Stimulated activated CD4-positive, alpha-beta T cell treated with anti-CD3 and anti-CD28 coated beads, Interleukin-1b, Interleukin-23, amount 100 ng/mL, for 24 hours (primary cell): ENCODE measurements at places on chromosomes 5 and 9.

DNA sequence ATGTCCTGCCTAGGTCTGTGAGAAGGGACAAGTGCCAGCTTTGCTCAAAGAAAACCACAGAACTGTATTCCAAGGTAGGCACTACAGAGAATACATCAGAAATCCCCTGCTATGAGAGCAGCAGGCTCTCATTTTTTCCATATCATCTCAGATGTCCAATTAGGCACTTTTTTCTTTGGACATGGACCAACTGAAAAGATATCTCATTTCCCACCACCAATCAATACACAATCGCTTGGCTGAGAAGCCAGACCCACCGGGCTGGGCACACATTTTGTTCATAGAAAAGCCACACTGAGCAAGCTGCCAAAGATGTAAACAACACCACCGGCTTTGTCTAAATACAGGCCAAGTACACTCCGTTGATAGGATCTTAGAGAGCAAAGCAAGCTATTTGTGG lies 25.9 kb downstream of the STOM start:
- no peak for DNase-seq

DNA sequence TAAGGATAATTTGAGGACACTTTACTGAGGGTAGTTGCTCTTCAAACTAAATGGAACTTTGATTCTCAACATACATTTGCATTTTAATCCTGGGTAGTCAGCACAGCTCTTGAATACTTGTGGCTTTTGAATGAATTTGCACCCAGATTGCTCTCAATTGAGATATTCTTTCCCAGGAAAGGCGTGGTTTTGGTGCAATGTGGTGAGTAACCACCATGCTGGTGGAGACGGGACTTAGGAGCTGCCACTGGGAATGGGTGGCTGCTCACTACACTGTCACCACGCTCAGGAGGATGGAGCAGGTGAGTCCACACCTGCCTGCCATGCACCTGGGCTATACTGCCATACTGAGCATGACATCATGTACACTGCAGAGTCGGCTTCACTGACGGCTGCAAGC lies 99.2 kb downstream of the IRX1 start:
- no peak for DNase-seq

DNA sequence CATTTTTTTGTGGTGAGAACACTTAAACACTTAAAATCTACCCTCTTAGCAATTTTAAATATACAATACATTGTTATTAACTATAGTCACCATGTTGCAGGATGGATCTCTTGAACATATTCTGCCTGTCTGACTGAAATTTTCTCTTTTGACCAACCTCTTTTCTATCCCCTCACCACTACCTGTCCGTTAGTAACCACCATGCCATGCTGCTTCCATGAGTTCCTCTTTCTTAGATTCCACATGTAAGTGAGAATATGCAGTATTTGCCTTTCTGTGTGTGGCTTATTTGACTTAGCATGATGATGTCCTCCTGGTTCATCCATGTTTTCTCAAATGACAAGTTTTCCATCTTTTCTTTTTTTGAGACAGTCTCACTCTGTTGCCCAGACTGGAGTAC lies 48.5 kb upstream of the NAA35 start:
- no peak for DNase-seq

DNA sequence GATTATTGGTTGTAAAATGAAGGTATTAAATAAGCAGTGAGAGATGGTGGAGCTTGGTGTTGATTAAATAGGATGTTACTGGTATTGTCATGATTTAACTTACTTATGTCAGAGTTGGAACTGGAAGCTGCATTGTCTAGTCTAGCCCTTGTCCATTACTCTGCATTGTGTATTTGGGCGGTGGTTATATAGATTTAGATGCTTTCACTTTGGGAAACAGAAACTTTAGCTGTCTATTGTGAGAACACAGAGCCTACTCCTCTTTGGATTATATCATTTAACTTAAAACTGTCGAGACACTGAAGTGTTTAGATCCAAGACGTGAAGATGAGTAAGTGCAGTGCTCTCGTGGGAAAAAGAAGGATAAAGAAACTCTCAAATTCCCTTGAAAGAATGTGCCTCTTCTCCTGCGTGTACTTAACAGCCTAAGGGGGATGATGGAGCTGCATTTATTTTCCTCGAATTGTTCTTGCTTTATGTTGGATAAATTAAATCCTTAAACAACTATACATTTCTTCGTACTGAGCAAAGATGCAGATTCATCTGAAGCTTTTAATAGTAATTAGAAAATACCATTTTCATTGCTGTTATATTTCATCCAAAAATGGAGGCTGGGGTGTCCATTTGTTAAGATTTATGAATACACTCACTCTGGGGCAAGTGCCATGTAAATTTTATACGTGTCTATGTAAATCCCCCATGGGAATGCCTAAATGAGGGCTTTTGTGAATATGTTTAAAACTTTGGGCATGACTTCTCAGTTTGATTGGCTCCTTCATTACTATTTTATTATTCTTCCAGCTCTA lies 21.6 kb downstream of the FBXL7 start:
- DNase-seq = no peak

DNA sequence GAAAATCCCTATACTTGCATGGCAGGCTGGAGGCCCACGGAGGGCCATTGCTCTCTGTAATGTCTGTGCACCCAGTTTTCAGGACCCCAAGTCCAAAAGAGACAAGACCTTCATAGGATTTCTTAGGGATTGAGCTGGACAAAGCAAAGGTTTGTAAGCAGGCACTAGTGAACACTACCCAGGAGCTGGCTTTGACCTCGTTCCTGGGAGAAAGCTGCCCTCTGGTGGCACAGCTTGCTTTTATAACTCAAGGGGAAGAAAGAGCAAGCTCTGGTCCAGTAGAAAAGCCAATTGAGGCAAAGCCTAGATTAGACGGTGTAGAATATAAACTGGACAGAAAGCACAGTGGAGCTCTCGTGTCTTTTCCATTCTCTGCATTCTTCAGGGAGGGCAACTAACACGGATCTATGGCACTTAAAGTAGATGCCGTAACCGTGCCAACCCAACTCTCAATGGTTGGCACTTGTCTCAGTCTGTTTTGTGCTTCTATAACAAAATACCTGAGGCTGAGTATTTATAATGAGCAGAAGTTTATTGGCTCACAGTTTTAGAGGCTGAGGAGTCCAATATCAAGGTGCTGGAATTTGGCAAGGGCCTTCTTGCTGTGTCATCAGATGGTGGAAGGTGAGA lies 7.9 kb downstream of the GABRP start:
- no peak for DNase-seq

GRCh38 chr9:133579601-133580418 lies 29.4 kb downstream of the FAM163B start:
- DNase-seq = no peak

- no peak for DNase-seq
These were observed 65.7 kb upstream of the ANKH start for GRCh38 chr5:14937254-14937653.

- no peak for DNase-seq
These were observed 328.7 kb downstream of the MED10 start for GRCh38 chr5:6049662-6050061.

DNA sequence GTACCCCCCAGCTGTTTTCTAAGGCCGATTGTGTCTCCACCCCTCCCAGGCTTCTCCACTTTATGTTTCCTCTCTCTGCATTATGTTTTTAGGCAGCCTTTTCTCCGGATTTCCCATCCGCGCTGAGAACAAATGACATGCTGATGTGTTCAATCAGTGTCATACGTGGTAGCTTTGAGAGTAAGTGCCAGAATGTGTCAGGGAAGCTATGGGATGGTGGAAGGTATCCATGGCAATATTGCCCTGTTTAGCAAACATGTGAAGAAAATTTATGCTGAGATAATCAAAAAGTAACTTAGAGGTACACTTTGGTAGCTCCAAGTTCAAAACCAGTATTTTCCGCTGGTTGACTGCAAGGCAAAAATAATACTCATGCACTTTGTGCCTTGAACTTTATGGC lies 36.6 kb upstream of the LECT2 start:
- DNase-seq = no peak

DNA sequence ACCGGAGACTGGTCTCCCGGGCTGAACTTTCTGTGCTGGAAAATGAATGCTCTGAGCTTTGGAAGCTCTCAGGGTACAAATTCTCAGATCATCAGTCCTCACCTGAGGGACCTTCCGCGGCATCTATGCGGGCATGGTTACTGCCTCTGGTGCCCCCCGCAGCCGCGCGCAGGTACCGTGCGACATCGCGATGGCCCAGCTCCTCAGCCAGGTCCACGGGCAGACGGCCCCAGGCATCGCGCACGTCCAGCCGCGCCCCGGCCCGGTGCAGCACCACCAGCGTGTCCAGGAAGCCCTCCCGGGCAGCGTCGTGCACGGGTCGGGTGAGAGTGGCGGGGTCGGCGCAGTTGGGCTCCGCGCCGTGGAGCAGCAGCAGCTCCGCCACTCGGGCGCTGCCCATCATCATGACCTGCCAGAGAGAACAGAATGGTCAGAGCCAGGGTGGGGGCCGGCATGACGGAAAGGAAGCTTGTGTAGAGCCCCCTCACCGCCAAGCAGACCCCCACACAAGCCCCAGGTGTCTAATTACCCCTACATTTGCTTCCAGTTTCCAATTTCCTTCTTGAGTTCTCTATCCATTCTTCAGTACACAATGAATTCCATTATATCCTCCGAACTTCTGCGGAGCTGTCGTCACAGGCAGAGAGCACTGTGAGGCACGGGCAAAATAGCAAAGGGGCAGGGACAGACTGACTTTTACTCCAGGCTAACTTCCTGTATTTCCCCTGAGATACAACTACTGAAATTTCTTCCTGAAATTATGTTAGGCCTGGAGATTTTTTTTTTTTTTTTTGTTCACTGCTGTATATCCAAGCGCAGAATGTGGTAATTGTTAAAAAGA lies 23.2 kb downstream of the CDKN2A start:
- DNase-seq = no peak

- DNase-seq = no peak
These were observed 145.5 kb downstream of the PAX5 start for GRCh38 chr9:36888551-36888950.

- DNase-seq = no peak
These were observed 54.5 kb upstream of the HNRNPA0 start for GRCh38 chr5:137808503-137809135.

GRCh38 chr5:145548097-145548496 lies 287.0 kb downstream of the PRELID2 start:
- no peak for DNase-seq

DNA sequence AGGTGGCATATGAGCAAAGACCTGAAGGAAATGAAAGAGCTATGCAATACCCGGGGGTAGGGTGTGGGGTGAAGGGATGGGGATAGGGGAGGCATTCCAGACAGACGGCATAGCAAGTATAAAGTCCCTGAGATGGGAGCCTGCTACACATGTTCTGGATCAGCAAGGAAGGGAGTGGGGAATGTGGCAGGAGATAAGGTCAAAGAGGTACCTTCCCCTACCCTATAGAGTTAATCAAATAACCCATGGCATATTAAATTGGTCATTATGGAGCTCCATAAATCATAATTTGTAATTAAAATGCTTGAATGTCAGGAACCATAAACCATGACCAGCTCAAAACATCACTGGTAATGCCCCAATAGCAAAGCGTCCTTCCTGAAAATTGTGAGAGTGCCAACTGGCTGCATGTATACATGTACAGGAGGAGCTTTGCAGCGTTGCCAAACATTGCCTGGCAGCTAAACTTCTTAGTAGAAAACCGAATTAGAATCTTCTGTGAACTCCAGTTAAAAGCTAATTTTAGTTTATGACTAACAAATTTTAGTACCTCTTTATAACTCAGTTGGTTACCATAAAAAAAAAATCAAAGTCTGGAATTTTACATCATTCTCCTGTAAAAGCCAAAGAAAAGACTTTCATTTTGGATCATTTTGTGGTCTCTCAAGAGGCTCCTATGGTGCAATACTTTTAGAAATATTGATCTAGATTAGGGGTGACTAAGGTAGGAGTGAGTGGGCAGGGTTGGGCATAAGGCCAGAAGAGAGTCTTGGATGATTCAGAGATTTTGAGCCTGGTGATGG lies 4.7 kb downstream of the DNAI1 start:
- DNase-seq = no peak

DNA sequence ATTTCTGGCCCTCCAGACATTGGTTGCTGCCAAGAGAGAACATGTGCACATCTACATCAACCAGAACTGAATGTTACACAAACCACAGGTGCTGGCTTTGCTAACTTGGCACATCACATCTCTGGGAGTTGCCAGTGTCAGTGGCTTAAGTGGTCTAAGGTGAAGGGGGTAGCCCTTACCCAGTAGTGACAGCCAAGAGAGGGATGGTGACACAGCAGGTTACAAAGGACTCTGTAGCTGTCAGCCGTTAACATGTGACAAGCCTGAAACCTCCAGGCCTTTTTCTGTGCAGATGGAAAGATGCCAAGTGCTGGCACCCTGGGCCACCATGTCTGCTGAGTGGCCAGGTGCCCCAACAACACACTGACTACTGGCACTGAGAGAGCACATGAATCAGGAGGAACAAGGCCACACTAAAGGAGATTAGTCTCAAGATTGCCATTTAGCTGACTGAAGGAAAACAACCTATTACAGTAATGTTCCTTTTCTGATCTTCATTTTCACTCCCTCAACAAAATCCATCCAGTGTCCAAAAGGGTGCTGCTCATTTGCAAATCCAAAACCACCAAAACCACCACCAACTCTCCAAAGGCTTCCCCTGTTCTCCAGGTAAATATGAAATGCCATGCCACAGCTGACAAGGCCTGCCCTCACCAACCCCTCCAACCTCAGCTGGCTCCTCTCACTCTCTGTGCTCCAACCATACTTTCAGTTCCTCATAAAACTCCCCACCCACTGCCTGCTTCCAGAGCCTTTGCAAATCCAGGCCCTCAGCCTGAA lies 20.2 kb downstream of the SIL1 start:
- DNase-seq = no peak

GRCh38 chr9:113296796-113297558 lies 6.2 kb downstream of the RNF183 start:
- DNase-seq = no peak

- no peak for DNase-seq
These were observed 6.9 kb downstream of the SLC6A19 start for GRCh38 chr5:1208221-1208742.

DNA sequence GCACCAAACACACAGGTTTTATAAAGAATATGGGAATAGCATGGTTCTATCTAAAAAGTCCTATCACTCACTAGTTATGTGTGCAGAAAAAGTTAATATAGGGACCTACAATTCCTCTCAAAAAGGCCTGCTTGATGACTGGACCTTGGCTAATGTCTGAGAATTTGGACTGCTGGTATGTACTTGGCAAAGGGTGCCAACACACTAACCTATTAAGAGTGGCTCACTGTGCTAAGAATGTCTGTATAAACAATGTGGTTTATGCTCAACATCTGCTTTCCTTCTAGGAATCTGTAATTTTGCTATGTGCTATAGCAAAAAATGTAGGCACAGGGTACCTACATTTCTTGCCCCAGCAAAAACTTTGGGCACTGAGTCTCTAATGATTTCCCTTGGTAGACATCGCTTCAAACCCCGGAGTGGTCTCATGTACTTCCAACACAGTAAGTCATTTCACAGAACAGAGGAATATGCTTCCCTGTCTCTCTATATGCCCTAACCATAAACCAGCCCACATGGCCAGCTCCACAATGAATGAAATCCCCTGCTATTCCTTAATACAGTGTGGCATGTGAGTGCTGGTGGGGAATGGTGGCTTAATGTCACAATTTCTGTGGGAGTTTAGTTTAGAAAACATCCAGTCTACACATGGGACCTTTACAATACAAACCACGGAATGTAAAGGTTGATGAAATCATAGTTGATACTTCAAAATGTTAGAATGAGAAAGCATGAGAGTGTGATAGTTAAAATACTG lies 101.7 kb downstream of the UBAP2 start:
- no peak for DNase-seq
